ENCODE measurements at places on chromosomes 2 and 18.
A peak's percentile ranks its signal among the peaks of the same experiment; 100 is the strongest.

DNA sequence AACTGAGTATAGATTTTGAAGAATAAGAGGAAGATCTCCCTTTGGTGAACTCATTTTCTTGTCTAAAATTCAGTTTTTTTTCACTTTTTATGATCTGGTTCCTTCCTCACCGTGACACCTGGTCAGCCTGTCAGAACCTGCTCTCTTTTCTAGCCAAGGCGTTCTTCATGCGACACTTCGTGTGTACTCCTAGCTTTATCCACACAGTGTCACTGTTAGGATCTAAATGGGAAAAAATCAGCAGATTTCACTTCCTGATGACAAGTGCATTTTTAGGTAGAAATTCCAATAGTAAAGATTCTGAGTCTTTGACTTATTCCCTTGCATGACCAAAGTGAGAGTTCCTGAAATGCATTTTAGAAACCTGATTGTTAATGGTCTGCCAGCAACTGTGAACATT is 89.8 kb downstream of the KLHL14 start:
- DNase-seq: no peak

DNA sequence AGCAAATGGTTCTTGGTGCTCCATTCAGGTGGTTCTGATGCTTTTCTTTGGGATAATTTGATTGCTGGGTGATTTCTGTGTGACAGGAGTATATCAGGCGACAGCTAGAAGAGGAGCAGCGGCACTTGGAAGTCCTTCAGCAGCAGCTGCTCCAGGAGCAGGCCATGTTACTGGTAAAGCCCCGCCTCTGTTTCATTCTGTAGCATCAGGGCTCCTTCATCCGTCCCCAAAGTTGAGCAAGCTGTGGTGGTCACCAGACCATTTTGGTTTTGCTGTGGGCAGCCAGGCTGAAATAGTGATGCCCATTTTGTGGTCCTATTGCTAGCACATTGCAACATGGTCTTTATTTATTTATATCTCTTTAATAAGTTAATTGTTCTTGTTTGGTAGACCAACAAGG is 132.8 kb upstream of the IL1R2 start:
- no peak for DNase-seq

DNA sequence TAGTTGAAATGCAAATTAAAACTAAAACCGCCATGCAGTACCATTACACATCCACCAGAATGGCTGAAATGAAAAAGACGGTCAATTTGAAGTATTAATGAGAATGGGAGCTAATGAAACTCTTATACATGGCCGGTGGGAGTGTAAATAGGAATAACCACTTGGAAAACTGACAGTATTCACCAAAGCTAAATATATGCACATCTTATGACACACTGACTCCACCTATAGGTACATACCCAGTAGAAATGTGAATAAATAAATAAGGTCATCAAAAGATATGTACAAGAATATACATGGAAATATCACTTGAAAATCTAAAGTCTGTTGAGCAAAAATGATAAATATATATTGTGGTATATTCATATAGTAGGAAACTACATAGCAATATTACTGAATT is 57.7 kb downstream of the CWC22 start:
- no peak for DNase-seq

DNA sequence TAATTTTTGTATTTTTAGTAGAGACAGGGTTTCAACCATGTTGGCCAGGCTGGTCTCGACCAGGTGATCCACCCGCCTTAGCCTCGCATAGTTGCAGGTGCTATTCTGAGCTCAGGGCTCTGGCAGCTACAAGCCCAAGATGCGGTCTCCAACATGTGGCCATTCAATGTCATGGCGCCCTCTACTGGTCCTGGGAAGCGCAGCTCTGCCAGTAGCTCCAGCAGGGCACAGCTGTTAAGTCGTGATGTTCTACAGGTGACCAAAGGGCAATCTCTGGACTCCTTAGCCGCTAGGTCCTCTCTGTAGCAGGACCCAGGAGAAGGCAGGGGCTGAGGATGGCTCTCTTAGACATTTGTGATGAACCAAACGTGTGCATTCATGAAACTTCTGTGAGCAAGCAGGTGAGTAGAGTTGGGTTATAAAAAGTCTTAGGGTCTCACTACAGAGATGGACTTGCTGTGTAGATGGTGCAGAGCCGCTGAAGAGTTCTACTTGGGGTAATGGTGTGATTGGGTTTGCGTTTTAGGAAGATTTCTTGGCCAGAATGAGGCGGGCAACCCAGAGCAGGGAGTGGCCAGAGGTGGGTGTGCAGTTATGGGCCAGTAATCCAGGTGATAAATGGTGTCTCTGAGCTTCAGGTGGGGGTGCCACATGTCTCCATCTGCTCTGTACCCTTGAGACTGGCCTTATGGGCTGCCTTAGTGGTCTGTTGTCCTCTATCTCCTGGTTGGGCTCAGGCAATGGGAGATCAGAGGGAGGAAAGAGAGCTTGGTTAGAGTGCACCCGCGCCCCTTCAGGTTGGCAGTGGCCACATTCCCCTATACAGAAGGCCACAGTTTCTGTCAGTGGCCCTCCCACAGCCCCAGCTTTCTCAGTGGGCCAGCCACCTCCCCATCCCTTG is 31.0 kb downstream of the IL37 start:
- peak; percentile 63 for DNase-seq

DNA sequence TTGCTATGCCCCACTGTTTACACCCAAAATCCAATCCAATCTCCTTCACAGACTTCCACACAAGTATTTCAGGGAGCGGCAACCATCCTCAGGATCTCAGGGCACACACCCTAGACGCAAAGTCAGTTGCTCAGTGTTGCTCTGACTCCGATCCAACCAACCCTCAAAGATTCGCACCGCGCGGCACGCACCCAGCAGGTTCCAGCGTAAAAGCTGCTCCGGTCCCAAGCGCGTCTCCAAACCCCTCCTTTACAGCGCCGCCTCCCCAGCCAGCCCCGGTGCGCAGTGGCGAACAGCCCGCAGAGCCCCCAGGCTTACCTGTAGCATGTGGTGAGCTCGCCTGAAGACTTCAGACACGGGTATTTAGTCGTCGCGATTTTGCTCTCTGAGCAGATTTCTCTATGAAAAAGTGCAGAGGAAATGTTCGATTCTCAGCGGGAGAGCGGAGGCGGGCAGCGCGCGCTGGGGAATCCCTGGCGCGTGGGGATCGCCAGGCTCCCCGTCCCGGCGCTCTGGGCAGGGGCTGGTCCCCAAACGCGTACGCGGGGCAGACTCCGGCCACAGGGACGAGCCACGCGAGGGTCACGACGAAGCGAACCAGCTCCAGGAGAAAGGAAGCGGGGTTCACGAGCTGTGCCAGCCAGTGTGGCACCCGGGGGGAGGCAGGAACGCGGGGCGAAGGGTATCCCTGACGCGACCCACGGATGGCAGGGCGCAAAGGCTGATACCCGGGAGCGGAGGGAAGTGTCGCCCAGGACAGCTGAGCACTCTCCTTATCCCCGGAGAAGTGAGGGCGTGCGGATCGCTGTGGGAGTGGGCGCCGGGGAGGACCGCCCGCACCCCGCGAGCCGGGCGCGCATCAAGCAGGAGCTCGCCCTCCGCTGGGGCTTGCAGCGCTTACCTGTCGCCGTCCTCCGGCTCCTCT is 650 bp downstream of the CCBE1 start:
- no peak for DNase-seq

DNA sequence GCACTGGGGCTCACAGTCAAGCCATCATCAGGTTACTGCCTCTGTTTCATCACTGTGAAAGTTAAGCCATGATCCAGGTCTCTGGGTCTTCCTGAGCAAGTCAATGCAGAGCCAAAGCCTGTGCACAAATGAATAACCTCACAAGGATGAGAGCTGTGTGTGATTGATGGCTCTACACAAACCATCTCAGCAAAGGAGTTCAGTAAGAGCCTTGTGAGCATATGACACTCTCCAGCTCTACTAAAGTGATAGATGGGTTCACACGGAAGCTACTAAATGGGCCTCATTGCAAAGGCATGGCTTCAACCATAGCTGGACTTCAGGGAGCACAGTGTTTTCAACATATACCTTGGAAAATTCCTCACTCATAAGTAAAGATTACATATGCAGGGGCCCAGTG is 101.5 kb downstream of the AFF3 start:
- DNase-seq: peak; percentile 4

GRCh38 chr2:22604136-22604535 is 780.8 kb upstream of the KLHL29 start:
- no peak for DNase-seq

DNA sequence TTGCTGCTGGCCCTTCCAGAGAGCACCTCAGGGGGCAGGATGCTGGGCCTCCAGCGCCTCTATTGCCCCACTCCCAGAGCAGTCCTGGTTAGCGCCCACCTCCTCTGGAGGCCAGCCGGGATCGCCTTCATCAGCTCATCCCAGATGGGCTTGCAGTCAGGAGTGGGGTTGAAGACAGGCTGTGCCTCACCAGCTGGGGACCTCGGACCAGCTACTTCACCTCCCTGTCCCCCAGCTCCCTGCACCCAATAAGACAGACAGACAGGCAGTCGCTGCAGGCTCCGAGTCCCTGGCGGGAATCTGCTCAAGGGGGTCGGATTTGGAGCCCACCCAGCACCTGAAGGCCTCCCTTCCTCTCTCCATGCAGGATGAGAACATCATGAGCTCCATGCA is 18.9 kb upstream of the FAHD2A start:
- no peak for DNase-seq

- DNase-seq: no peak
These were observed 90.0 kb downstream of the MAP3K20 start for GRCh38 chr2:173165443-173166238.

DNA sequence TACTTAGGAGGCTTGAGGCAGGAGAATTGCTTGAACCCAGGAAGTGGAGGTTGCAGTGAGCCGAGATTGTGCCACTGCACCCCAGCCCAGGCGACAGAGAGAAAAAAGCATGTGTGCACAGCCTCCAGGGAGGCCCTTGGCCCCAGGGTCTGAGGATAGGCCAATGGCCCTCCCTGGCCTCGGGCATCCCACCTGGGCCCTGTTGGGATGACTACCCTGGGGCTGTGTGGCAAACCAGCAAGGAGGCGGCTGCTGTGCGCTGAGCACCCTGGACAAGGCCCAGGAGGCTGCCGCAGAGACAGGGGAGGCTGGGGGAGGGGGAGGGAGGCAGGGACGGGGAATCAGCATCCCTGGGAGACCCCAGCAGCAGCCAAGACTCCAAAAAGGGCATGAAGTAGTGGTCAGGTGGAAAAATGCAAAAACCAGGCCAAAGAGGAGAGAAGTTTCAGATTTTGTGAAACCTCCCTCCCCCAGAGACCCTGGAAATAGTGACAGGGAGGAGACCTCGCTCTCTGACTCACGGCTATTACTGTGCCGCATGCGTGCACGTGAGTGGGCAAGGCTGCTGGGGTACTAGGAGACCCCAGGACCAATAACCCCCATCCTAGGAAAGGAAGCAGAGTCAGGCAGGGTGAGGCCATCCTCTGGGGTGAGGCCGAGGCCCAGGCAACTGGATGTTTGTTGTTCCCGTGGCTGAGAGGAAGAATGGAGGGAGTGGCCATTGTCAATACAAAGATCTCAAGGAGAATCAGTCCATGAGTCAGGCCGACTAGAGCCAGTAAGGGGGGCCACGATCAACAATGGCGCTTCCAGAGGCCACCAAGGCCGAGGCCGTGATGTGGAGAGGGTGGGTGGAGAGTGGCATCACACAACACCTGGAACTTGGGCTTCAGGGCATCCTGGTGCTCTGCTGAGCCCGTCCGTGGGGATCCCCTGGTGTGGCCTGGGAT is 16.0 kb upstream of the B3GNT7 start:
- DNase-seq: no peak

- DNase-seq: no peak
These were observed 213.7 kb downstream of the TRIB2 start for GRCh38 chr2:12930391-12930790.

DNA sequence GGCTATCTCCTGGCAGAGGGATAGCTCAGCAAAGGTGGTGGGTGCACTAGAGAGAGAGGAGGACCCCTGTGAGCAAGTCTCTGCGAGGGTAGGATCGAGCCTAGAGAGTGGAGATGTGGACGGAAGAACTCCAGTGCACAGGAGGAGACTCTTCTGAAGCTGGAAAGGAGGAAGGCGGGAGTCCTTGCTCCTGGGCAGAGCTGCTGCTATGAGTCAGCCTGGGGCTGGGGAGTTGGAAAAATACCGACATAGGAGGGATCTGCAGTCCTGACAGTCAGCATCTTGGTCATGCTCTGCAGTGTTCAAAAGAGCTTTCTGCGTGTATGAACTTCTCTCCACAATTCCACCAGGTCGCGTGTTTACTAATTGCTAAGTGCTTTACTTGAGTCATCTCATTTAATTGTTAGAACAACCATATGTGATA is 233.8 kb downstream of the LDLRAD4 start:
- peak; percentile 8 for DNase-seq

DNA sequence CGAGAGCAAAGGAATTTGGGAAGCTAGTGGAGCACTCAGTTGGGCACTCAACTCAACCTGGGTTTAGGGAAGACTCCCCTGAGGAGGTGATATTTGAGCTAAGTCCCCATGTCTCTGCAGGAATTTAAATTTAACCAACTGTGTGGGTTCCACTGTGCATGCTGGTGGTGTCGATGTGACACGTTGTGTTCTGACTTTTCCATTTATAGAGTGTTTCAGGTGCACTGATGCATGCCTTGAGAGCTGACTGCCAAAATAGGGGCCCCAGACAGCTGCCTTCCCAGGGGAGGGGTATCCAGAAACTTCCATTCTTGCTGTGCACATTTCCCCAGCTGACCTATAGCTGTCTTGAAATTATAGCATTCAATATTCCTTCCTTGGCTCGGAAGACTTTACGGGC is 63.7 kb upstream of the BCL2L11 start:
- no peak for DNase-seq

DNA sequence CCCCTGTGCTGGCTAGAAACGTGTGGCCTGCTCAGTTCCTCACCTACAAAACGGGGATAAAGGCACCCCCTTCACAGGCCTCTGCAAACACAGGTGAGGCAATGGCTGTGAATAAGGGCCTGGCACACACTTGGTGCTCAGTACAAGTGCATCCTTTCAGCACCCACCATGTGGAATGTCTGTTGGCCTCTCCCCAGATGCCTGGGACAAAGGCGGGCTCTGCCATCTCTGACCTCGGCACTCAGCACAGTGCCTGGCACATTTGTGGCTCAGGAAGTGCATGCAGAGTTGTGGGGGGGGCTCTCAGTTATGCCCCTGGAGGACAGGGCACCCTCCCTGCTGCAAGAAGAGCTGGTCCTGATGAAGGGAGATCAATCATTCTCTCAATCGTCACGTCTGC is 224.6 kb upstream of the RAB6C start:
- no peak for DNase-seq

DNA sequence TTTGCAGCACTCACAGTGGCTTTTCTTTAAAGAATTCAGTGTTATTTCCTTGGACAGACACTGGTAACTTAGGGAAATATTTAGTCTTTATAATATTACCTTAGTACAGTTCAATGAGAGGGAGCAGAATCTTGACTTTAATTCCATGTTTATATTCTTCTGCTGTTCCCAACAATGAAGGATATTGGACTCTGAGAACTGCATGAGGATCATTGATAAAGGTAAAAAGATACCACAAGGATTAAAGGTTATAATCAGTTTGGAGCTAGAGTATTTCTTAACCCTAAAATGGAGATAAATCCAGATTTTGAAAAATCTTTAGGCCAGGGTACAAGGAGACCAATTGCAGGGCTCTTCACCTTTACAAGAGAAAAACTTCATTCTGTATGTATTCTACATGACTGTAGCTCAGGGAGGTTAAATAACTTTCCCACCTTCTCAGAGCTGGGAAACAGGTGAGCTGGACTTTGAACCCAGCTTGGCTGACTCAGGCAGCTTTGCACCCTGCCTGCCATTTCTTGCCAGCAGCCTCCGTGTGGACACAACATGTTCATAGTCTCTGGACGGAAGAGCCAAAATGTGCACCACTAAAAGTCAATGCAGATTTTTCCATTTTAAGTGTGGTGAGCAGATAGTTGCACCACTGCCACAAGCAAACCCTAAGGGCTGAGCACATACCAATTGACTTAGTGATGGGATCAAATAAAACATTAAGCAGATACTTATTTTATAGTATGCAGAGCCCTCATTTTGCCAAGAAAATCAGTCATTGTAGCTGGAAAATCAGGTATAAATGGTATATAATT is 26.7 kb downstream of the UPP2 start:
- no peak for DNase-seq
